ENCODE measurements at places on chromosomes 5 and 9. TPM values are rescaled to one million over a fixed set of nuclear protein-coding genes. Genes with fewer than 3 reads are reported as not detected.

Gene ISL1
- not detected for total RNA-seq

Gene TYRP1
- 7.1 TPM for total RNA-seq

Gene CNTNAP3
- total RNA-seq: 5.2 TPM

Gene SAXO1
- 0.12 TPM for total RNA-seq

Gene ZNF189
- total RNA-seq: 21.9 TPM

Gene GPR150
- total RNA-seq: 0.49 TPM

Gene ALDOB
- total RNA-seq: not detected

Gene GRM6
- total RNA-seq: not detected

Gene C6
- total RNA-seq: 0.69 TPM

Gene SLC1A3
- 43.5 TPM for total RNA-seq

Gene ADAMTS6
- total RNA-seq: 2.3 TPM

Gene IFNA4
- not detected for total RNA-seq

Gene ELOVL7
- 8.2 TPM for total RNA-seq

Gene PCDHA4
- 1.1 TPM for total RNA-seq

Gene BARX1
- total RNA-seq: not detected

Gene PFN3
- total RNA-seq: not detected

Gene ACOT12
- not detected for total RNA-seq

Gene ADAMTS12
- total RNA-seq: 11.2 TPM

Gene CSF2
- 7.1 TPM for total RNA-seq

Gene FAM81B
- not detected for total RNA-seq

Gene LCN9
- total RNA-seq: not detected

Gene PLCXD3
- 2.6 TPM for total RNA-seq

Gene ZNF883
- 0.78 TPM for total RNA-seq

Gene NEK6
- total RNA-seq: 137 TPM

Gene ECSCR
- total RNA-seq: 47.2 TPM
